Kasumi-1 (cell line): ENCODE measurements at places on chromosomes 11 and 22.

DNA sequence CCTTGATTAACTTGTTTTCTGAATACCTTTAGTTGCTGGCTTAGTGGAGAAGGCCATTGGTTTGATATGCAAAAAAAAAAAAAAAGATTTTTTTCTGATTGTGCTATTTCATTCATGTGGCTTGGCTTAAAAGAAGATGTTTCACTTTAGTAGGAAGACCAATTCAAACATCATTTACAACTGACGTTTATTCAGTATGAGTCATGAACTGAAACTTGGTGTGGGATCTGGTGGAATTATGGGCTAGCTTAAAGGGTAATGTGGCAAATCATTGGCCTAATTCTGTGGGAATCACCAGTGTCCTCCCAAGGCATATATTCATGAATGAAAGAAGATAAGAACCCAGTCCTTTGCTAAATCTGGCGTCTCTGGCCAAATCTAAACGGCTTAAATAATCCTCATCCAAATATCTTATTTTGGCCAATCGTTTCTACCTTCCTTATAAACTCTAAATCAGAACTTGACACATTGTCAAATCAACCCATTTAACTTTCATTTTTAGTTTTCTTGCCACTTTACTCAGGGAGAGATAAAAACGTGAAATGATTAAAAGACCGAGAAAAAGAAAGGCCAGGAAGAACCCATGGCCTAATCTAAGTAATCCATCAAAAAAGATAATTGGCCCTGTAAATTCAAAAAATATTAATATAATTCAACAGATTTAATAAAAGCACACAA is 77.0 kb downstream of the DDIAS start:
- no peak for DNase-seq

GRCh38 chr22:46812788-46813187 is 50.3 kb downstream of the TBC1D22A start:
- no peak for DNase-seq

DNA sequence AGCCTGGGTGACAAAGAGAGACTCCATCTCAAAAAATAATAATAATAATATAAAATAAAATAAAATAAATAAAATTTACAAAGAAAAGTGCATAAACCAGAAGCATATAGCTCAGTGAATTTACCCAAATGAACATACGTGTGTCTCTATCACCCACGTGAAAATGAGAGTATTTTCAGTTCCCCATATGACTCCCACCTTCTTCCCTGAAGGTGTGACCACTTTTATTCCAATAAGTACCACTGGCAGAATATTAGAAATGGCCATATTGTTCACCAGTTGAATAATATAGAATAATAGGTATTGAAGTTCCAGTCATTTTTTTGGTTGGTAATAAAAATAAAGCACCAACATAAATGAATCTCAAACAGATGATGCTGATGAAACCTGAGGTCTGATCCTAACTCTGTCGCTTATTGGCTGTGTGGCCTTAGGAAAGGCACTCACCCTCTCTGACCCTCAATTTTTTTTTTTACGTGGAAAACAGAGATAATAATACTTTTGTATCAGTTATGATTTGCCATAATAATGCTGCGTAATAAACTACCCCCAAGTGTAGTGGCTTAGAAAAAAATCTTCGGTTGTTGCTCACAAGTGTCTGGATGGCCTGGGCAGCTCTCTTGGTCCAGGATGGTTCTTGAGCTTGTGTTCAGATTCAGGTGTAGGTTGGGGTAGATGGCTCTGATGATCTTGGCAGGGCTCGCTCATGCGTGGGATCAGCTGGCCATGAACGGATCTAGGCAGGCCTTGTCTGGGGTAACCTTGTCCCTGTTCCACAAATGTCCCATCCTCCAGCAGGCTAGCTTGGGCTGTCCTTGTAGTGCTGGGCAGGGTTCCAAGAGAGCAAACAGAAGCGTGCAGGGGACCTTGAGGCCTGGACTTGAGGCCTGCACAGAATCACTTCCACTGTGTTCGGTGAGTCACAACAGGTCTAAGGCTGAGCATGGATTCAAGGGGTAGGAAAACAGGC is 88.1 kb downstream of the MYO18B start:
- no peak for DNase-seq

DNA sequence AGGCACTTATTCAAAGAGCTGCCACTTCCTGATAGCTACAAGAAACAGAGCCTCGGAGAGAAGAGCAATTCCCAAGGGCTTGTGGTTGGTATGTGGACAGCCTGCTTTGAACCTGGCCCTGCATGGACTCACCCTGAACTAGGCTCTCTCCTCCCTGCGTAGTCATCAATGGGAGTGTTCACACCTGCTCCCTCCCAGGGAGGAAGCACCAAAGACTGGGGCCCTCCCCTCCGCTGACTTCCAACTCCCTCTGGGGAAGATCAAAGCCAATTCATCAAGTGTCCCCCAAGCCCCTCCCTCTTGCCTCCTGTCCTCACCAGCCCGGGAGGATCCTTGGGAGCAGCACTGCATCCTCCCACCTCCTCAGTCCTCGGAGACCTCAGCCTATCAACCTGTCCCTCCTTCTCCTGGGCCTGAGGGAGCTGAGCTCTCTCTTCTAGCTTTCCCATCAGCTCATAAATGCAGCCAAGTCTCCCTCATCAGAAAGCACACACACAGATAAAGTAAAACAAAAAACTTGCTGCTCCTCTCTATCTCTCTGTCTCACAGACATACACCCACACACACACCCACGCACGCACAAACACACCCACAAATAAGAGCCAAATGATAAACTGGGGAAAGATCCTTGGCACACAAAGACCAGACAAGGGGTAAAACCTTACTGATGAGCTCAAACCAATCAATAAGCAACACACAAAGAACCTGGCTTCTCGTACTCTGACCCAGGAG is 3.3 kb downstream of the A4GALT start:
- DNase-seq, result no peak

GRCh38 chr11:46521961-46522681 is 71.7 kb downstream of the AMBRA1 start:
- DNase-seq, result no peak

GRCh38 chr11:72736452-72737069 is 15.6 kb downstream of the ARAP1 start:
- DNase-seq, result peak; percentile 97

DNA sequence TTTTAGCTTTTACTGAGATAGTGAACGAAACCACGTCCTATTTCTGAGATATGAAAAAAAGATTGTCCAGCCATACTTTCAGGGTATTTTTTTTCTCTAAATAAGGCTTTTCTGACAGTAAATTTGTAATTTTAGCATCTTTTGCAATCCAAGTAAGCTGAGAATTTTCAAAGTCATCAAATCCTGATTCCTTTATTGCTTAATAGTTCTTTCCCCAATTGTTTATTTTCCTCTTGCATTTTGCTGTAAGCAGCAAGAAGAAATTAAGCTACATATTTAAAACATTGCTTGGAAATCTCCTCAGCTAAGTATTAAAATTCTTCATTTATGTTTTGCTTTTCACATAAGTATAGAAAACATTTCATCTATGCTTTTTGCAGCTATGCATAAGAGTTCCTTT is 493.3 kb upstream of the CCDC179 start:
- no peak for DNase-seq

DNA sequence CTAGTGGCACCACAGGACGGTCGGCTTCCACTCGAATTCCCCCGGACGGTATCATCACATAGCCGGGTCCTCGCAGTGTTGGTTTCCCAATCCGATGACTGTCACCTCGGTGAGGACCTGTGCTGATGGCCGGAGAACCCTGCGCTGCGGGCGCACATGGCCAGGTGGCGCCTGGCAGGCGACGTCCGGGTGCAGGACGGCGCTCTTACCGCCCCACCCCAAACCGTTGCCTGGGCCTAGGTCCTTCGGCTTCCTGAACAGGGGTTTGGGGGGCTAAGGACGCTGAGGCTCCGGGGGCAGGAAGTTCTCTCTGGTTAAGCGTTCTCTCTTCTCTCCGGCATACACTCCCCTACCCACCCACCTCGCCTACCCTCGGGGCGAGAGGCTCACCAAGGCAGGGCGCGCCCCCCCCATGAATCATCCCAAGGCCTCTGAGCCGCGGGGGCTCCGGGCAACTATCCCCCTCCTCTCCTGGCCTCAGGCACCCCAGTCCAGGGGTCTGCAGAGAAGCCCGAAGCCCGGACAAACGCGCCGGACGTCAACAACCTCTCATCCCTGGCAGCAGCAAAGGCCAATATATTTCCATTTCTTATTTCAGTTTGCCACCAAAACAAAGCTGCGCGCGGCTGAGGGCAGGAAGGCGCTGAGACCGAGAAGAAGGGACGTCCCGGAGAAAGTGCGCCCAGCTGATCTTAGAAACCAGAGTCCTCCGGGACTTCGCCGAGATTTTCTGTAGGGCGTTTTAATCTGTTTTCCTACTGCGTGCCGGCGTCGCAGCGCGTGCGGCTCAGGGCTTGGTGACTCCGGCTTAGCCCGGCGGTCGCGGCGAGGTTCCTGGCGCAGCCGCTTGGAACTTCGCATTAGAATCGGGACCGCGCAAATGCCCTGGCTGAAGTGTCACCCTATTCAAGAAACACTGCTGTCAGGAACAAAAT is 5.6 kb downstream of the ALX4 start:
- no peak for DNase-seq

DNA sequence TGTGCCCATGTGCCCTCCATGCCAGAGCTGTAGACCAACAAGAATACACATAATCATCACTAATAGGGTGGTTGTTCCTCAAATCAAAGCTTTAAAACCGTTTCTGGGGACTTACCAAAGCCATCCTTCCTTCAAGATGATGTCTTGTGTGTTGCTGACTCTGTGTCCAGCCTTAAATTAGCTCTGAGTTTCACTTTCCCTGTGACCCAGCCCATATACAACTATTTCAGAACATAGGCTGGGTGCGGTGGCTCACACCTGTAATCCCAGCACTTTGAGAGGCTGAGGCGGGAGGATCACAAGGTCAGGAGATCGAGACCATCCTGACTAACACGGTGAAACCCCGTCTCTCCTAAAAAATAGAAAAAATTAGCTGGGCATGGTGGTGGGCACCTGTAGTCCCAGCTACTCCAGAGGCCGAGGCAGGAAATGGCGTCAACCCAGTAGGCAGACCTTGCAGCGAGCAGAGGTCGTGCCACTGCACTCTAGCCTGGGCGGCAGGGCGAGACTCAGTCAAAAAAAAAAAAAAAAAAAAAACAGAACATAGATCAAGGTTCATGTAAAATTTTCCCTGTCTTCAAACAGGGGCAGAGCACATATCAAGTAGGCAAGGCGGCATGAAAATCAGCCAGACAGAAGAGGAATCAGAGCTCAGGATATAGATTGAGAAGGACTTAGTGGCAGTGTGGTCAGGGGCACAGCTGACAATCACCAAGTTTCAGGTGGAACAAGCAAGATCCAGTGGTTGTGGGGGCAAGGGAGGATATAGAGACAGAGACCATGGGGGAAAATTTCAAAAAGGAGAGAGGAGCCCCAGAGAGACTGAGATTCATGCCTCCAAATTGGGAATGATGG is at the start of gene PLAAT2:
TSS of gene PLAAT2 (minus strand) at position 179 of the 855 bp plus-strand sequence. CDS start at position 124, 55 bp downstream.
- DNase-seq, result no peak

DNA sequence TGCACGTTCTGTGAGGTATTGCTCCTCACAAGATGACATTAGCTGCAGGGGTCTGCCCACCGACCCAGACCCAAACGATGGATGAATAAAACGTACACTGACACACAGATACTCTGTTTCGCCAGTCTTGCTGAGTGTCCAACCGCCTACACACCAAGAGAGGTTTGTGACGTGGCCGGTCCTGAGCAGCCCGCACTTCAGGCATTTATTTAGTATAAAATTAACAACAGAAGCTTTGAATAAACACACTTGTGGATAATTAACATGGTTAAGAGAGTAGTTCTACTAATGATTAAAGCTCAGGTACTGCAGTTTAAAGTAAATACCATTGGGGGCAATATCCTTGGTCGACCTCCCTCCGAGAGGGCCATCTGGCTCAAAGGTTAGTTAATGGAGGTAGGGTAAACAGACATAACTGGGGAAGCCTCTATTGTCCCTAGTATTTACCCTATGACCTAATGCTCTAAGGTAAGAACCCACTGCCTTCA is 75.7 kb downstream of the CCDC83 start:
- DNase-seq, result no peak

DNA sequence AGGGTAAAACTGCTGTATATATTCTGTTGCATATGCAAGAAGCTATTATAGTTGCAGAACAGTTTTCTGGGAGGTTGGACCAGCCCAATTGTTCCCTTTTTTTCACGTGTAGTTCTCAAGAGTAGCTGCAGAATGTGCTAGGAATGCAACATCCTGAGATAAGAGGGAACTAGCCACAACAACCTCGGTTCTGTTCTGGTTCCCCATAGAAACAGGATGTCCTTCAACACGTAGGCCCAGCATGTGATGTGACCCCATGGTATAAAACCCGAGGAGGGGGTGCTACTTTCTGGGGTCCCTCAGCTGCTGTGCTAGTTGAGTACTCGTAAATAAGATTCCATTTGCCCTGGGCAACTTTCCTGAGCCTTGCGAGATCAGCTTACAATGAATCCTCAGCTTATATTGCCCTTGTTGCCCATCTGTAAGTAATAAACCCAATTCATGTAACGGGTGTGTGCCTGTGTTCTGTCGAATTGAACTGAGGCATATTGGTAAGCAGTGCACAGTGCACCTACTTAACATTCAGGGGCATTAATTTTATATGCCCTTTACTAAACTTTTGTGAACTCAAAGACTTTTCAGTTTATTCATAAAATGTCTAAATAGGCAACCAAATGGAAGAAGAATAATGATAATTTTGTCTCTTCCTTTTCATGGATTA is 23.0 kb upstream of the TRAF6 start:
- peak; percentile 34 for DNase-seq

DNA sequence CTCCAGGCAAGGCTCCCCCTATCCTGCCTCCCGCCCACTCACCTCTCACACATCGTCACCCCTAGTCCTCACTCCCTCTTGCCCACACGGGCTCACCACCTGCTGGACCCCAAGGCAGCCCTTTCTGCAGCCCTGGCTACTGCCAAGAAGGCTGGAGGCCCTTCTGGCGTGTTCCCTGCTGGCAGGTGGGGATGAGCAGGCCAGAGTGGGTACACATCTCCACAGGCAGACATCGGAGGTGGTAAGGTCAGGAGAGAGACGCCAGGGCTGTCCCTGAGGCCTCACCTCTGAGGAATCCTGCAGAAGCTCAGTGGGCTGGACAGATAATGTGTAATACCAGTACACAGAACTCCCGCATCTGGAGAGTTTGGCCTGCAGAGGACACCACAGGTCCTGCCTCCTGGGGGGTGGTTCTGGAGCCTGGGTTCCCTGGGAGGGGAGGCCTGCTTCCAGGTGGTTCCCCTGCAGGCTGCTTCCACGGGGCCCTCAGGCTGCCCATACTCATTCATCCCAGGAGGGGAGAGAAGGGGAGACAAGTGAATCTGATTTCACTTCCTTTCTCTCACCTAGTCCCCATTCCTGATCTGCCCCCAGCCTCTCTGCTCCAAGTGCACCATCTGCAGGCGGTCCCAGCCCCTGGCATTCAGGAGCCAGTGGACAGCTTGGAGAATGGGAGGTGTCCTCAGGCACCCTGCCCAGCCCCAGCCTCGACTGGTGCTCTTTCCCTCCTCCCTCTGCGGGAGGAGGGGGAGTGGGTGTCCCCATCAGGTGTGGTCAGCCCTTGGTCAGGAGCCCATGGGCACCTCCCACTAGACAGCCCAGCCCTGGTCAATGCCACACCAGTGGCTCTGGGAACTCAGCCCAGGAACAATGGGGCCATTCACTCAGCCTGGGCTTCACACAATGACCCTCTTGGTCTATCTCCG is 6.1 kb upstream of the CHST1 start:
- DNase-seq, result no peak
